ENCODE measurements at places on chromosomes 2 and 18.

- DNase-seq, result no peak
Measured at GRCh38 chr2:208937521-208937920, 486.3 kb upstream of the MAP2 start.

DNA sequence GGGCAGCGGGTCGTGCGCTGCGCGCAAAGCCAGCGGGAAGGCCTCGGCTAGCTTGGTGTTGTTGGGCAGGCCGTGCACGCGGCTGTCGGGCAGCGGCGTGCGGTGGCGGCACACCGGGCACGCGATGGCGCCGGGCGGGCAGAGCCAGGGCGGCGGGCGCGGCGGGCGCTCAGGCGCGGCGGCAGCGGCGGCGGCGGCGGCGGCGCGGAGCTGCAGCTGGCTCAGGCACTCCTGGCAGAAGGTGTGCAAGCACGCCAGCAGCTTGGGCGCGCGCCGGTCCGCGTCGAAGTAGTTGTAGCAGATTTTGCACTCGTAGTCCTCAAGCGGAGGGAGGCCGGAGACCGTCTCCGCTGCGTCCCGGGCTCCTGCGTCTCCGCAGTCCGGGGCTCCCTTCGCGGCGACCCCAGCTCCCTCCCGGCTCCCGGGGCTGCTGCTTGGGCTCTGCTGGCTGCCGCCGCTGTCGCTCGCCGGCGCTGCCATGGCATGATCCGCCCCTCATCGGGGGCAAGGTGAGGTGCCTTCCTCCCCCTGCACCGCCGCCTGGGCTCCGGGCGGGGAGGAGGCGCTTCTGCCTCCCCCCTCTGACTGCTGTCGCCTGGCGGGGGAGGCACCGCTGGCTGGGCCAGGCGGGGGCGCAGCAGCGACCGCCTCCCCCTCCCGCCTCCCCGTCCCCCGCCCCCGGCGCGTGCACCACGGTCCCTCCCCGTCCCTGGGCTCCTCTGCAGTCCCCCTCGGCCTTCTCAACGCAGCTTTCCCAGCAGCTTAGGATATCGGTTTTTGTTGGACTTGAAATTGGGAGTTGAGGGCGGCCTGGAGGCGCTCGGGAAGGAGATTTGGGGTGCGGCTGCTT, 21.0 kb upstream of the PAX3 start:
- no peak for DNase-seq

DNA sequence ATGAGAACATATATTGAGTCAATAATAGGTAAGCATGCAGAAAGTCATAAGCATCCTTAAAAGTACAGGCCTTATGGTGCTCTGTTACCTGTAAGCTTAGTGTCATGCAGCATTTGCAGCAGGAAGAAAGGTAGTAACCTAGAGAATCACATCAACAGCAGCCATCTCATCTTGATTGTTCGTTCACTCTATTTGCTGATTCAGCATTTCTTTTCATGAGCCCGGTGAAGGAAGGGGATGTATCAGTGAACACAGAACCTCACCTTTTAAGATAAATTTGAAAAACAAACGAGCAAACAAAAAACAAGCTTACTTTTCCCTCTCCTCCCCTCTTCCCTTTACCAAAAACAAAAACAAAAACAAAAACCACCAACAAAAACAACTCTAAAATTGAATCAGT, 89.9 kb downstream of the MIB1 start:
- DNase-seq, result no peak

DNA sequence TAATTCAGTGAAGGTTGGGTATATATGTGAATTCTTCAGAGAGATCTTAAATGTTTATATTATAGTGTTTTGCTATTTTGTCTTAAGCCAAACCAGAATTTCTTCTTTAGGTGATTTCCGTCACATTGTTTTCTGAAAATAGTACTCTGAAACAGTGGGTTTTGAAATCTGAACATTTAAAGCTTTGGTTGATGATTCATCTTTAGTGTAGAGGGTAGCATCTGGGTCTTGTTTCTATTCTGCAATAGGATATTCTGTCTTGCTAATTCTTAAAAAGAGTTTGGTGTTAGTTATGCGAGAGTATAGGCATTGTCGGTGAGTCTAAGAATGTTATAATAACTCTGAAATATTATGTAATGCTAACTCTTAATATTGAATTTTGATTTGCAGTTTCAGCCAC, 69.6 kb upstream of the FAM237A start:
- no peak for DNase-seq

GRCh38 chr2:215594766-215595165, 158.9 kb upstream of the FN1 start:
- no peak for DNase-seq

- no peak for DNase-seq
Measured at GRCh38 chr2:204571041-204571440, 25.8 kb downstream of the PARD3B start.

GRCh38 chr2:66156171-66156570, 278.8 kb upstream of the MEIS1 start:
- DNase-seq, result no peak

DNA sequence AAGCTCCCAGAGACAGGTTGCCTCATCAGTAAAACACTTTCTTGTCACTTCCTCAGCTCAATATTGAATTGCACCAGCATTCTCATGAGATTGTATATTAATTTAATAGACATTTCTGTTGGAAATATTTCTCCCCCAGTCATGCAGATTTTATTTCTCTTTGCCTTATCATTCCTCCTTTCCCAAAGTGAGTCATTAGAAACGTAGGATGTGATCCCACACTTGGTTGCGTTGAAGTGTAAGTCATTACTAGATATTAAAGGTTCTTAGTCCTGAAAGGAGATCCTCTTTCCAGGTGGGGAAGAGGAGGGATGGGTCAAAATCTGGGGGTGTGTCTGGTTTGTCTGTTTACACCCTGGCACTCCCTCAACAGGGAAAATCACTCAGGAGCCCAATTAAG, 438.2 kb downstream of the SLC4A3 start:
- no peak for DNase-seq

- DNase-seq, result no peak
Measured at GRCh38 chr2:120477831-120478481, 132.0 kb downstream of the INHBB start.
